HT-29 (cell line): ENCODE measurements at places on chromosomes 13 and 19.

DNA sequence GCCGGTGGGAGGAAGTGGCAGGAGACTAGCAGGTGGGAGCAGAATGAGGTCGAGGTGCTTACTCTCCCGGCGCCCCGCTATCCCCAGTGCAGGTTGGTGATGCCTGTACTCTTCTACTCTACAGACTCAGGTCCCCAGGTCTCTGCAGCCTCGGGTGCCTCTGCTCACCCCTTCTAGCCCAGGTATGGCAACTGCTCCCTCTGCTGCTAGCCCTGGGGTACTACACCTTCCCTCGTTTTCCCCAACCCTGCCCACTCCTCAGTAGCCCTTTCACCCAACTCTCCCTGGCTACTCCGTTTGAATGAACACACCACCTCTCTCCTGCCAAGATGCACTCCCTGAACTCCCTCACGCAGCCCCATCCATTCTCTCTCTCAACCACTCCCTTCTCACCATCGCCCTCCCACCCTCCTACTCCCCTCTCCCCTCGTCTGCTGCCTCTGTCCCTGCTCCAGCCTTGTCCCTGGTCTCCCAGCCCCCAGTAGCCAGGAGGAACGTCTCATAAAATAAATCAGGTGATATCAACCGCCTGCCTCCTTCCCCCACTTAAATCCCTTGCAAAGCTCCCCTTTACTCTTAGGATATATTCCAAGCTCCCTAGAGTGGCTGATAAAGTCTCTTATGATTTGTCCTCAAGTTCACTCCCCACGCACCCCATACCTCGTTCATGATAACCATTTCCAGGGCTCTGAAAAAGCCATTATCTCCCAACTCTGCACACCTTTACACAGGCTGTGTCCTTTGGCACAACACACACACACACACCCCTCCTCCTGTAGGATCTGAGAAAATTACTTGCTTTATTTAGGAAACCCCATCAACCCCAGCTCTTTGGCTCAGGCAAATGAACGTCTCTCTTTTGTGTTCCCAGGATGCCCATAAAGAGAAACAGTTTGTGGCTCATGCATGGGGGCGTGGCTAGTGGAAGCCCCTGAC, 8.2 kb upstream of the MEIS3 start:
- peak; percentile 91 for DNase-seq

DNA sequence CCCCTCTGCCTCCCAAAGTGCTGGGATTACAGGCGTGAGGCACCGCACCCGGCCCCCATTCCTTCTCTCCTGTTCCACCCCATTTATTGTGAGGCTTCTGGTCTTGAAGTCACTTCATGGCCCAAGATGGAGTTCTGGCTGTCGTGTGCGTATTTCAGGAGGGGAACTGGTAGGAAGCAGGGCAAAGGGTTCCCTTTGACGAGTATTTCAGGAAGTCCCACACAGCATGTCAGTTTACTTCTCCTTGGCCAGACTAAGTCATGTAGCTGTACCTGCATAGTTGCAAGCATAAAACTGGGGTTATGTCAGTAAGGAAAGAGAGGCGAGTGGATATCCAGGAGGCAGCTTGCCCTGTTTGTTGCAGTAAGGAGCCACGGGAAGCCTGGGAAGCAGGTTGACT, 10.1 kb downstream of the WDR62 start:
- no peak for DNase-seq

DNA sequence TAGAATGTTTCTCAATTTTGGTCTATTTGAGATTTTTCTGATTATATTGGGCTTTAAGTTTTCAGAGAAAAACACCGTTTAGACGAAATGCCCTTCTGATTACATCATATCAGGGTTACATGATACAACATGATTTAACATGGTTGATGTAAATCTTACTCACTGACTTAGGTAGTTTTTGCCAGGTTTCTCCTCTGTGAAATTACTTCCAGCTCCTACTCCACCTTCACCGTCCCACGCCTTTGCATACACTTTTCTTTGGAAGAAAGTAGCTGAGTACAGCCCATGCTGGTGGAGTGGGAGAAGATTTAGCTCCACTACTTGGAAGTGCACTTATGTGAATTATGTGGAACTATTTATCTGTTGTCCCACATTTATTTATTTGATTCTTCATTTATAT, 433.2 kb upstream of the KLHL1 start:
- DNase-seq = no peak

DNA sequence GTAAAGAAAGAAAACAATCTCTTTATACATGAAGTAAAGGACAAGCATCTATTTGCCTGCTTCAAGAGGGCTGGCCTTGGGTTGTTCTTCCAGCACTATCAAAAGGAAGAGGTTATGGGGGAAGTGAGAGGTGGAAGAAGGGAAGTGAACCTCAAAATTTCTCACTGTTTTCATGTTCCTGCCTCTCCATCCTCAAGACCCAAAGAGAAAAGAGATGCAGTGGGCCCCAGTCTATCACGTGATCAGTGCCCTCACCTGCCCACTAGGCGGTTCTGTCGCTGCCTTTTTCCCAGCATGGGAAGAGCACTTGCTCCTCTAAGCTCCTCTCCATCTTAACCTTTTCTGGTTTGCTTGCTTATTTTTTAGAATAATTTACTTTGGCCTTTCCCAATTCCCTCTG, 6.2 kb upstream of the USP12 start:
- DNase-seq = peak; percentile 77

GRCh38 chr19:5512715-5513114, 55.0 kb downstream of the TINCR start:
- DNase-seq = no peak

DNA sequence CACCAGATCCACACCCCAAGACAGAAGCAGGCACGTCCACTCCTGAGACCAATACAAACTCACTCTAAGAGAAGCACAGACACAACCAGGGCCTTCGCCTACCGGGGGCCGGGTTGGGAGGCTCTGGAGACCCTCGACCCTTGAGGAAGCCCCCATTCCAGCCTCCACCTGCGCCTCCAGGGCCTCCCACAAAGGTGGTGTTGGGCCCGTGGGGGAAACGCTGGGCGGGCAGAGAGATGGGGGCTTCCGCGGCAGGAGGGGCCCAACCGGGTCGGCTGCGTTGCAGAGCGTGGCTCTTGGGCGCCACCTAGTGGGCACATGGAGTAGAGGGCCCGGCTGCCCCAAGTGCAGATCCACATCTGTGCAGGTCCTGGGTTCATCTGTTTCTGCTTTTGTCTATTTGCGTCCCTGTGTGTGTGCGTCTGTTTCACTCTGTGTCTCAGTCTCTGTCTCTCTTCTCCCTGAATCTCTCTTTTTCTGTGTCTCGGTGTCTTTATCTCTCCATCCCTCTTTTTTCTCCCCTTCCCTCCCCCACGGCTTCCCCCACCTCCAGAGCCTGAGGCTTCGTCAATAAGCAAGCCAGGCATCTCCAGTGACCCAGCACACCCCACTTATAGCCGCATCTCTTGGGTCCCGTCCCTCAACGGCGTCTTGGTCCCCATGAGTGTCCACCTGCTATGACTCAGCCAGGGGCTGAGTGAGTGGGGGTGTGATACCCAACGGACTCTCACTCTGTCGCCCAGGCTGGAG, 10.5 kb upstream of the TINCR start:
- peak; percentile 48 for DNase-seq
